NCI-H2171 (cell line): ENCODE measurements at places on chromosomes 12 and 14.

GRCh38 chr12:104588921-104589590, 132.3 kb downstream of the CHST11 start:
- DNase-seq: no peak

DNA sequence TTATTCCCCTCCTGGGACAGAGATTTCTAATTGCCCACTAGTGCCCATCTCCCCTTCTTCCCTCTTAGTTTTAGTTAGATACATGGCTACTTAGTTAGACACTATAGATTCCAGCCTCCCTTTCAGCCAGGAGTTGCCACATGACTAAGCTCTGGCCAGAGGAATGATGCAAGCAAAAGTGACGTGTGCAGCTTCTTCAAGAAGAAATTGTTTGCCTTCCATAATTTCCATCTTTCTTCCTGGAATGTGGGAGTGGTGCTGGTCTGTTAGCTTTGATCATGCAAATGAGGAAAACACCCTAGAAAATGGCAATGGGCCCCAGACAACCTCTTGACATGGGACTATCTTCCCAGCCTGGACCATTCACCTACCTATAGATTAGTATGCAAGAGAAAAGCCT, 21.4 kb downstream of the CCDC177 start:
- DNase-seq: no peak

DNA sequence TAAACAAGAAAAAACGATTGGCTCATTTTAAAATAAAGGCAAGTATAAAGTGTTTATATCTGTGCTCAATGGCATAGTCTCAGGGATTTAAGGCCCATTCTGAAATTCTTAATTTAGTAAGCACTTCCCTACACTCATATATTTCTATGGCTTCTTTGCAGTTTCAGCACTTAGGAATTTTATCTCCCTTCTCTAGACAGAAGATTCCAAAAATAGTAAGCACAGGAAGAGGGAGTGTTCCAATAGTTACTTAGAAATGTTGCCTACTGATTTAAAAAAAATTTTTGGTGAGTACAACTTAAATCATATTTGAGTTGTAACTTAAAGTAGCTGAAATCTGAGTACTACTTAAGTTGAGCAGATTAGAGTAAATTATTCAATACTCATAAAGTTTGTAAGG, 19.8 kb downstream of the INSM2 start:
- DNase-seq: no peak

DNA sequence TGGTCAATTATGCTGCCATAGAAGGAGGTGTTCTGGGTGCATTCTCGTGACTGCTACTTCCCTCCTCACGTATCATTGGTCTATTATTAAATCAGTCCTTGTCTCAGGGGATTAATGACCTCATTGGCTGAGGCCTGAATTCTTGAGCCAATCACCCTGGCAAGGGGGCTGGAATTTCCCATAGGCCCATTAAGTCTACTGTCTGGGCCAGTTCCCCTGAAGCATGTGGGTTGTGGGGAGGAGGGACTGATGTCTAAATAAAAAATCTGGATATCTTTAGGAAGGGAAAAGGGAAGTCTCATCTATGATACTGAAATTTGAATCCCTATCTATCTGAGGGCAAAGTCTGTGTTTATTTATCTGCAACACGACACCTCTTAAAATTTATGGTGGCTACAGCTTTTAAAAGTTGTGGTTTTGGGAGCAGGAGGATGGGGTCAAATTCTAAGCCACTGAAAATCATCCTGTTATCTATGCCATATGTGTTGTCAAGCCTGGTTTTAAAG, 71.9 kb downstream of the DYRK2 start:
- no peak for DNase-seq
